ENCODE measurements at places on chromosomes 1 and 21. TPM values are rescaled to one million over a fixed set of nuclear protein-coding genes. Genes with fewer than 3 reads are reported as not detected.

DNA sequence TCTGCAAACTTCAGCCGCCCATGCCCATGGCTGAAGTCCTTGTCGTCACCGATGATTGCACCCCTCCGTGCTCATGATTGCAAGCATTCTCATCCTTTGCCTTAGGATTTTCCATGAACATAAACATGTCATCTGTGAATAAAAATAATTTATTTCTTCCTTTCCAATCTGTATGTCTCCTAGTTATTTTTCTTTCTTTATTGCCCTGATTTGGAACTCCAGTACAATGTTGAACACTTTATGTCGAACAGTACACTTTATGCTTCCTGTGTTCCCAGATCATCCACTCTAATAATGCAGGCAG, 170.9 kb upstream of the SYT6 start:
- peaks cover under 1% of the 10 kb centered on the region for H3K27me3 ChIP-seq
- no peak for DNase-seq
- H3K4me3 ChIP-seq, result no peak overlapping the region
- no peak overlapping the region for H3K27ac ChIP-seq

GRCh38 chr1:200184196-200184595, 156.7 kb downstream of the NR5A2 start:
- H3K27me3 ChIP-seq, result no peaks in the 10 kb centered on the region
- no peak for DNase-seq
- H3K4me1 ChIP-seq, result no peaks in the 10 kb centered on the region
- no peak overlapping the region for H3K4me3 ChIP-seq

DNA sequence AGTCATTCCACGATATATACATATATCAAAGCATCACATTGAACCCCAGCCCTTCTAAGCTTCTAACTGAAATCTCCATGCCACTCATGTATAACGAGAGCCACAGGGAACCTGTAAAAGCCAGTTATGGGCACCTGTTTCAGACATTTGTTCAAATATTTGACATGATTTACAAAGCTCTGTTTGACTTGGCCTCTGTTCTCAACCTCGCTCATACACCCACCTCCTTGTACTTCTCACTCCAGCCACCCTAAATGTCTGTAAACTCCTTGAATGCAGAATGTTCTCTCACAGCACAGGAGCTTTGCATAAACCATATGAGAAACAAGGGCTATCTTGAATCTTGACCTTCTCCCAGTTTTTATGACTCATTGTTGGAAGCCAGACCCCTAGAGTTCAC, 36.9 kb upstream of the CD2 start:
- H3K36me3 ChIP-seq, result no peaks in the 10 kb centered on the region
- H3K4me1 ChIP-seq, result no peaks in the 10 kb centered on the region
- H3K4me3 ChIP-seq, result no peak overlapping the region
- H3K27ac ChIP-seq, result no peak overlapping the region

The SLC37A1 gene
- 44.2 TPM for total RNA-seq

GRCh38 chr1:214493126-214493796, 58.1 kb downstream of the PTPN14 start:
- no peak for DNase-seq
- H3K4me3 ChIP-seq, result no peak overlapping the region
- H3K36me3 ChIP-seq, result peaks cover 14% of the 10 kb centered on the region
- H3K27me3 ChIP-seq, result no peaks in the 10 kb centered on the region

The VANGL2 gene
- total RNA-seq, result 68.7 TPM

DNA sequence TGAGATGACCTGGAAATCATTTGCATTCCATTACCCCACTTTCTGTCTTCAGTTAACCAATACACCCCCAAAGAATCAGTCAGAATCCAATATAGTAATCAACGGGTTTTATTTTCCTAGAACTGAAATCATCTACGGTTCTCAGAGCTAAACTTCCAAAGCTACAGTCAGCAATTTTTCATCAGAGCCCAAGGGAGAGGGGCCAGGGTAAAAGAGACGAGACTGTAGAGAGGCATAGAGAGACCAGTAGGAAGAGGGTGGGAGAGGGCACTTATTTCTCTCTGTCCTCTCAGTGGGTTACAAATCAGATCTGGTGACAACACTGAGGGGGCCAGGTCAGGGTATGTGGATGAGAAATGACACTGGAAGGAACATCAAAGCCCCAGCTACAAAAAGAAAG, 1.1 kb upstream of the MRPL24 start:
- peaks cover 69% of the 10 kb centered on the region for H3K36me3 ChIP-seq
- peak overlapping the region; percentile 21 for H3K27ac ChIP-seq
- H3K27me3 ChIP-seq, result no peaks in the 10 kb centered on the region
- H3K4me1 ChIP-seq, result peaks cover 14% of the 10 kb centered on the region

All from endodermal cell (in vitro differentiated cells).